ENCODE measurements at places on chromosomes 6 and 20. TPM values are rescaled to one million over a fixed set of nuclear protein-coding genes. Genes with fewer than 3 reads are reported as not detected.

DNA sequence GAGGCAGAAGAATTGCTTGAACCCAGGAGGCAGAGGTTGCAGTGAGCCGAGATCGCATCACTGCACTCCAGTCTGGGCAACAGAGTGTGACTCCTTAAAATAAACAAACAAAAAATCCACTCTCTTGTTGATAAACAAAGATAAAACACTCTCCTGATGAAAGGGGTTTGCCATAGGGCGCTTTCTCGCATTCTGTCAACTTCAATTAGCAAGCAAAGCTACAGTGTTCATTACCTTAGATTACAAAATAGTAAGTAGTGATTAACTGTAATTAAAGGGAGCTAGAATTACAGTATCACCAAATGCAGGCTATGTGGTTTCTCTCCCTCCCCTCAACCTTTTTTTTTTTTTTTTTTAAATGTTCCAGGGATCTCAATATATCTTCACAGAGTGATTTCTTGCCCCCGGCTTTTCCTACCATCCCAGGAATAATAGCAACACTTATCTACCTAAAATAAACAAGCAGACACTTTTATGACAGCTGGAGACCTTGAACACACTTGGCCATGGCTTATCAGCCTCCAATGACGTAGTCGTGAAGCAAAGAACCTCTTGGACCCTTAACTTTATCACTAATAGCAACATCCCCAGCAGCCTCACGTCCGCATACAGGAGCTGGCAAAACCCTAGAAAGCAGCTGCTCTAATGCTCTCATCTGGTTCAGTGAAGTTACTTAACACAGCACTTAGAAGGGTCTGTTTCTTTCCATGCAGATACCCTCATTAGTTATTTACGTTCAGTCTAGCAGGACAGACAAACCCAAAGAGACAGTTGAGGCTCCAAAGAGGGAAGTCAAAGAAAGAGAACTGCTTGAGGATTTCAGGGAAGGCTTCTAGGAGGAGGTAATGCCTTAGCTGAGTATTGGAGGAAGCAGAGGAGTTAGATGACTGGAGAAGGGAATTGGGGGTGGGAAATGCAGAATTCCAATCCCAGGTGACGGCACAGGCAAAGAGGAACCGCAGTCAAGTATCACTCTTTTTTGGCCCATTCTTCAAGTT, 37.9 kb upstream of the NEDD9 start:
- peak overlapping the region; percentile 17 for H3K27ac ChIP-seq
- H3K27me3 ChIP-seq: no peaks in the 10 kb centered on the region
- H3K36me3 ChIP-seq: no peaks in the 10 kb centered on the region
- H3K4me1 ChIP-seq: peaks cover 9% of the 10 kb centered on the region
- no peak for DNase-seq

- H3K27ac ChIP-seq: no peak overlapping the region
- H3K4me3 ChIP-seq: no peak overlapping the region
- peaks cover 3% of the 10 kb centered on the region for H3K4me1 ChIP-seq
- H3K36me3 ChIP-seq: no peaks in the 10 kb centered on the region
Observed at GRCh38 chr6:144931172-144932035, 646.3 kb downstream of the UTRN start.

GRCh38 chr20:19557291-19557690, 200.8 kb upstream of the RIN2 start:
- DNase-seq: no peak
- no peaks in the 10 kb centered on the region for H3K27me3 ChIP-seq
- H3K27ac ChIP-seq: no peak overlapping the region
- H3K4me3 ChIP-seq: no peak overlapping the region

DNA sequence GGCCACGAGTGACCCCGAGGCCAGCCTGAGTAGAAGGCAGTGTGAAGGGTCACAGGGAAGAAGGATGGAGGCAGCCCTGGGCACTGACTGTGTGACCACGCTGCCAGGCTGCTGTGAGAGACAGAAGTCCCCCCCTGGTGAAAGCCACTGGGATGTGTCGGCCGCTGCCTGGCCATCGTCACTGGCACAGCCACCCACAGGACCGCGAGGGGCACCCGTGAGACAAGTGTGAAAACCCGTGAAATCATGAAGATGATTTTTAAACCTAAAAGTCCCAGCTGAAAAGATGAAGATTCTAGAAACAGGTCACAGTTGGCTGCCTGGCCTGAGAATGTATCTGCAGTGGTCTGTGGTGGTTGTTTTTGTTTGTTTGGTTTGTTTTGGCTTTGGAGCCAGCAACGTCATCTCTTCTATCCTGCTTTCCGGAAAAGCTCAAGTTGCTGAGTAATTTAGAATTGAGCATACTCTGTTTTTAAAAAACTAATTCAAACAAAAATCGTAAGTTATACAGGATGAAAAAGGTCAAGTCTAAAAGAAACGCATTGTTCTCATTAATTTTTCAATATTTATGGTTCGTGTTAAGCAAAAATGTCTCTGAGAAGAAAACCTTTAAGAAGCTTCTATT, 94.7 kb downstream of the HUS1B start:
- no peaks in the 10 kb centered on the region for H3K4me1 ChIP-seq
- H3K36me3 ChIP-seq: no peaks in the 10 kb centered on the region
- no peak overlapping the region for H3K27ac ChIP-seq

Gene SLC22A16
- total RNA-seq: 2.7 TPM

DNA sequence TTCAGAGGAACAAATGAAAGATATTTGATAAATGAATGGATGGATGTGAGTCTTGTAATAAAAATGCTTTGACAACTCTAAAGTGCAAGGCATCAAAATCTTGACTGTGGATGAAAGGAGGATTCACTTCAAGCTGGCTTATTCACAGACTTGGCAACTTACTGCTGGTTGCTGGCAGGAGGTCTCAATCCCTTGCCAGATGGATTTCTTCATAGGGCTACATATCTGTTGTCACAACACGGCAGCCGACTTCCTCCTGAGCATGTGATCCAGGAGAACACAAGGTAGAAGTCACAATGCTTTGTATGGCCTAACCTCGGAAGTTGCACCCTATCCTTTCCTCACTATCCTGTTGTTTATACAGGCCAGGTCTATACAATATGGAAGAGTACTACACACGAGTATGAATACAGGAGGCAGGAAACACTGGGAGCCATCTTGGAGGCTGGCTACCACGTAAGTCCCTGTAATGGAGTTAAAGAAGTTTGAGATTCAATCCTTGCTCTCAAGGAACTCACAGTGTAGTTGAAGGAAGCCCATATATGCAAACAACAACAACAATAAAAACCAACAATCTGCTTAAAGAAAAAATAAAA, 97.9 kb downstream of the ID4 start:
- no peaks in the 10 kb centered on the region for H3K36me3 ChIP-seq
- no peak overlapping the region for H3K4me3 ChIP-seq
- no peak for DNase-seq
- no peaks in the 10 kb centered on the region for H3K4me1 ChIP-seq
- no peak overlapping the region for H3K27ac ChIP-seq
- H3K27me3 ChIP-seq: no peaks in the 10 kb centered on the region

Gene FRK
- total RNA-seq: 3.2 TPM

DNA sequence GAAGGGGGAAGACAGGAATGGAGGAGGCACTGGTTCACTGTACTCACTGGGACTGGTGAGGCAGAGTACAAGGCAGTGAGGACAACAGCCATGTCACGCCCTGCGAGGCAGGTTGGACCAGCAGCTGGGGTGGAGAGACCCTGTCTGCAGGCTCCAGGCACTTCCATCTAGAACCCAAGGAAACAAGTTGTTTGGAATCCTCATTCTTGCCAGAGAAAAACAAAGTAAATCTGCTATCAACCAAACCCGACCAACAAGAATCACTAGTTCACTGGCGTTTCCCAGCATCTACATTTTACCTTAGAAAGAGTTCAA, 98.5 kb upstream of the CDYL start:
- H3K27me3 ChIP-seq: no peaks in the 10 kb centered on the region
- no peak overlapping the region for H3K27ac ChIP-seq
- H3K4me1 ChIP-seq: no peaks in the 10 kb centered on the region
- no peaks in the 10 kb centered on the region for H3K36me3 ChIP-seq
- H3K4me3 ChIP-seq: no peak overlapping the region

Gene GGTLC1
- total RNA-seq: not detected

Gene MEI4
- not detected for total RNA-seq

GRCh38 chr6:166588691-166589336, 2.3 kb upstream of the RAMACL start:
- H3K27ac ChIP-seq: no peak overlapping the region
- no peaks in the 10 kb centered on the region for H3K27me3 ChIP-seq
- DNase-seq: no peak
- H3K4me1 ChIP-seq: no peaks in the 10 kb centered on the region
- H3K4me3 ChIP-seq: no peak overlapping the region

DNA sequence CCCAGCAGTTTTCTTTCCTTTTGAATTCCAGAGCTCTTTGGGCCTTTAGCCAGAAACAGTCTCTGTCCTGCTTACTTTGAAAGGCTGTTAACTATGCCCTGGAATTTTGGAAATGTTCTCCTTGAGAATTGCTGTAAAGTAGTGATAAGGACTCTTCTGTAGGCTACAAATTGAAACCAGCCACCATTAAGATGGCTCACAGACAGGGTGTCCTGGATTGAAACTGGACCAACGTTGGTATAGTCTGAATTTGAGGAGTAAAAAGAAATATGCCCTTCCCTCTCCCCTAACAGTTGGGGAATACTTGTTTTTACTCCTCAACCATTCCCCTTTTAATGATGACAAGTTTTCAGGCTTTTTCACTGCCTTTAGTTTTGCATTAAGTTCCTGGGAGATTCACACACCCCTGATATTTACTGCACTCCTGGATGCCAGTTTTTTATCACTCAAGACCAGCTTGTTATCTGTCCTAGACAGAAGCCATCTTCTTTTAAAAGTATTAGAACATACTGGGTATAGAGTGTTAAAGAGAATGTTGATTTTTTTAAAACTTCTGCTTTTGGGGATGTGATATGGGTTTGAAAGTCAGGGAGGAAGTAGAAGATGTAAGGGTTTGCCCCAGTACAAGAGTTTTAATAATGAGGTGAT, 21.9 kb downstream of the TOP1 start:
- H3K4me1 ChIP-seq: peaks cover 15% of the 10 kb centered on the region
- DNase-seq: no peak
- H3K27ac ChIP-seq: no peak overlapping the region
- H3K36me3 ChIP-seq: no peaks in the 10 kb centered on the region
- H3K4me3 ChIP-seq: no peak overlapping the region

DNA sequence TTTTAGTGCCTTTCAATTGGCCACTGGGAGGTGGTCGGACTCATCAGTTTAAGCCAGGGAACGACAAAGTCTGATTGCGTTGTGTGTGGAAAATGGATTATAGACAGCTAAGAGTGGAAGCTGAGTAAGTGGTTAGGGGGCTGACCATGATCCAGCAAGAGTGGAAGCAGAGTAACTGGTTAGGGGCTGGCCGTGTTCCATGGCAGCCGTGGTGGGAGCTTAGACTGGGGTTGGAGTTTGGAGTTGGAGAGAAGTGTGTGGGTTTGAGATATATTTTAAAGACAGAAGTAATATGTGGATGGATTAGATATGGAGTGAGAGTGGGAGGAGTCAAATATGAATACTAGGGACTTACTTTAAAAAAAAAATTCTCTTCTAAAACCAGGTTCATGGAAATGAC, 41.7 kb downstream of the LRRN4 start:
- H3K4me3 ChIP-seq: no peak overlapping the region
- no peaks in the 10 kb centered on the region for H3K27me3 ChIP-seq
- H3K4me1 ChIP-seq: no peaks in the 10 kb centered on the region
- no peak overlapping the region for H3K27ac ChIP-seq
- no peaks in the 10 kb centered on the region for H3K36me3 ChIP-seq
- no peak for DNase-seq

DNA sequence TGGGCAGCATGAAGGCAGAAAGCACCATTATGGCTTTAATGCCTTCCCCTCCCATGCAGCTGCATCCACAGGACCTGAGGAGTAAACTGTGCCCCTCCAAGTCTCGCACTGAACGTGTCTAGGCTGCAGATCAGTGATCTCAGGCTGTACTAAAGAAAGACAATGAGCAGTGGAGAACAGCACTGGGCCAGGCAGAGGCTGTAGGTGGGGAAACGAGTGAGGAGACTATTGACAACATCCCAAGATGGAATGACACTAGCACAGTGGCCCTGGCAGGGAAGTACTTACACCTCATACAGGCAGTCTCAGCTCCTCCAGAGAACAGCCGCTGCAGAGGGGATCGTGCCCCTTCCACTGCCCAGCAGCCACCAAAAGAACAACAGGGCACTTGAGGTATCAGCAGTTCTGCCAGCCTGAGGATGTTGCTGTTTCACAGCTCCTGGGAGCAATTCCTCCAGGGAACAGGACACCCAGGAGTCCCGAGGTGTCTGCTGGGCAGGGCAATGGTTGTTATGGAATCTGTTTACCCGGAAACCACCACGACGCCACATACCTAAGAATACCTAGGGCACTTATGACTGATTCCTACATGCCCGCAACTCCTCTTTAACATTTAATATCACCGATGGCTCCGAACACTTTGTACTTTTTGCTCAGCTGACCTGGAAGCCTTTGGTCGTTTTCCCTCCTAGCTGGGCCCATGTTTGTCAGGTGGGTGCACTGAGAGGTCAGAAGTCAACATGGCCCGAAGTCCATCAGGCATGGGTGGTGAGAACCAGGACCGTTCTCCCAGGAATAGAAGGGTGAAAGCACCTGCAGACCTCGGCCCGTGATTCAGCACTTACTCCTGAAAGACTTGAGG, 79.1 kb downstream of the SLC22A23 start:
- H3K36me3 ChIP-seq: no peaks in the 10 kb centered on the region
- DNase-seq: no peak
- H3K4me3 ChIP-seq: no peak overlapping the region

DNA sequence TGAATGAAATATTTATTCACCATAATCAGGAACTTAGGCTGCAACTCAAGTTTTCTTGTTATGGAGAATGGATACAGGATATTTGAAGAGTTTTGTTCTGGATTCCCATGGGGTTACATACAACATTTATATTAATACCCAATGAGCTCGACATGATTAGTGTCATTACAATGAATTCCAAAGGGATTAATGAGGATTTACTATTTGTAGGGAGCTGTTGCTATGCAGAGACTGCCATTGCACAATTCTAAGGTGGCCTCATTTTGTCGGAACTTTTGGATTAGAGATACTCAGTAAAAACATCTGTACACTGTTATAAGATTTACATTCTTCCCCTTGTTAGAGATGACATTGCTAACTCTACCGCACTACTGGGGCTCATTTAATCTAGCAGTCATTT, 586.8 kb upstream of the MAP3K7 start:
- H3K27ac ChIP-seq: no peak overlapping the region
- H3K4me1 ChIP-seq: no peaks in the 10 kb centered on the region
- H3K27me3 ChIP-seq: no peaks in the 10 kb centered on the region

Gene RPS6KA2
- 32.2 TPM for total RNA-seq

Gene BPIFA2
- not detected for total RNA-seq

- H3K4me3 ChIP-seq: no peak overlapping the region
- no peak for DNase-seq
- H3K27ac ChIP-seq: no peak overlapping the region
- no peaks in the 10 kb centered on the region for H3K27me3 ChIP-seq
Observed at GRCh38 chr20:50127587-50128519, 14.9 kb upstream of the UBE2V1 start.

DNA sequence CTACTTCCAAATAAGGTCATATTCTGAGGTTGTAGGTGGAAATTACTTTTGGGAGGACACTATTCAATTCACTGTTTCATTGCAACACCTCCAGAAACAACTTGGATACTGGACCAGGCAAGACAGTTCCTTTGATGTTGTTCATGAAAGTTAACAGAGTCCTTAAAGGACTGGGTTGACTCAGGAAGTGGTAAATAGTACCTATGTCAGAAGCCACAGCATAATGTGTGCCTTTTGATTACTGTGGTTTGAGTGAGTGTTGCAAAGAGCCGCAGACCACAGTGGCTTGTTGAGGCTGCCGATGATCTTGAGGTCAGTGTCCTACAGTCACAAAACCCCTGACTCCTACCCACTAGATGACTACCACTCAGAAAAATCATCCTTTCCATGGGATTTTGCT, 10.9 kb downstream of the IL20RA start:
- H3K4me1 ChIP-seq: no peaks in the 10 kb centered on the region
- H3K36me3 ChIP-seq: no peaks in the 10 kb centered on the region
- H3K27me3 ChIP-seq: no peaks in the 10 kb centered on the region
- no peak overlapping the region for H3K27ac ChIP-seq
